A673 (cell line): ENCODE measurements at places on chromosomes 3 and 15. TPM values are rescaled to one million over a fixed set of nuclear protein-coding genes. Genes with fewer than 3 reads are reported as not detected.

- no peak overlapping the region for H3K4me3 ChIP-seq
- no peak for DNase-seq
- H3K27me3 ChIP-seq = no peaks in the 10 kb centered on the region
- H3K27ac ChIP-seq = no peak overlapping the region
- H3K4me1 ChIP-seq = peaks cover 35% of the 10 kb centered on the region
Measured at GRCh38 chr3:37129871-37130270, 44.5 kb downstream of the LRRFIP2 start.

LRRC31 gene
- not detected in 2 replicates for total RNA-seq

THRB gene
- total RNA-seq = 0.11 and 0.22 TPM in 2 replicates

- H3K4me3 ChIP-seq = peak within 1 kb of the TSS; percentile 37
- H3K36me3 ChIP-seq = no peaks in the 10 kb centered on the region
- H3K27me3 ChIP-seq = no peaks in the 10 kb centered on the region
- H3K4me1 ChIP-seq = peaks cover 20% of the 10 kb centered on the region
- H3K27ac ChIP-seq = peak within 1 kb of the TSS; percentile 70
Measured at GRCh38 chr3:185552358-185552877, at the start of gene LIPH. Gene LIPH, minus strand, starts transcription at chr3:185552588. Its CDS starts 117 bp downstream, at chr3:185552471.

GRCh38 chr15:89034305-89034704 is 54.0 kb upstream of the ABHD2 start:
- H3K4me3 ChIP-seq = no peak overlapping the region
- no peaks in the 10 kb centered on the region for H3K4me1 ChIP-seq
- DNase-seq = peak; percentile 9
- peaks cover 21% of the 10 kb centered on the region for H3K27me3 ChIP-seq
- H3K27ac ChIP-seq = no peak overlapping the region

DNA sequence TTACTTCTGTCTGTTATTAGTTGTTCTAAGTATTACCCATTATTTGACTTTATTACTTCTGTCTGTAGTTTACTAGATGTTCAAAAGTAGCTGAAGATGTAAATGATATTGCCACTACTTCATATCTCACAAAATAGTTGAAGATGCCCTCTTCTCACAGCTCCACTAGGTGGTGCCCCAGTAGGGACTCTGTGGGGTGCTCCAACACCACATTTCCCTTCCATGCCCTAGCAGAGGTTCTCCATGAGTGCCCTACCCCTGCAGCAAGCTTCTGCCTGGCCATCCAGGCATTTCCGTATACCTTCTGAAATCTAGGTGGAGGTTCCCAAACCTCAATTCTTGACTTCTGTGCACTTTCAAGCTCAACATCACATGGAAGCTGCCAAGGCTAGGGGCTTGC is 80.8 kb downstream of the KCNH8 start:
- no peaks in the 10 kb centered on the region for H3K36me3 ChIP-seq
- H3K27me3 ChIP-seq = no peaks in the 10 kb centered on the region
- H3K4me3 ChIP-seq = no peak overlapping the region
- DNase-seq = no peak

GRCh38 chr3:168094877-168095610 is 680 bp downstream of the GOLIM4 start:
- peak overlapping the region; percentile 79 for H3K4me3 ChIP-seq
- H3K27me3 ChIP-seq = no peaks in the 10 kb centered on the region
- no peaks in the 10 kb centered on the region for H3K4me1 ChIP-seq

GRCh38 chr15:35689266-35689665 is 143.3 kb upstream of the DPH6 start:
- no peaks in the 10 kb centered on the region for H3K36me3 ChIP-seq
- no peak for DNase-seq
- H3K27ac ChIP-seq = no peak overlapping the region
- no peaks in the 10 kb centered on the region for H3K4me1 ChIP-seq
- H3K4me3 ChIP-seq = no peak overlapping the region
- no peaks in the 10 kb centered on the region for H3K27me3 ChIP-seq

- no peaks in the 10 kb centered on the region for H3K36me3 ChIP-seq
- peaks cover 2% of the 10 kb centered on the region for H3K4me1 ChIP-seq
- no peaks in the 10 kb centered on the region for H3K27me3 ChIP-seq
- no peak overlapping the region for H3K4me3 ChIP-seq
- H3K27ac ChIP-seq = no peak overlapping the region
- DNase-seq = no peak
Measured at GRCh38 chr3:124483915-124484470, 246.3 kb upstream of the UMPS start.

GRCh38 chr3:36792342-36792741 is 28.0 kb upstream of the DCLK3 start:
- H3K4me1 ChIP-seq = no peaks in the 10 kb centered on the region
- H3K27me3 ChIP-seq = no peaks in the 10 kb centered on the region
- peak; percentile 62 for DNase-seq

GRCh38 chr15:81111510-81112470 is 22.3 kb upstream of the CFAP161 start:
- H3K27me3 ChIP-seq = peaks cover 17% of the 10 kb centered on the region
- H3K27ac ChIP-seq = no peak overlapping the region
- DNase-seq = no peak

SEC62 gene
- total RNA-seq = 80.9 and 83.9 TPM in 2 replicates

GRCh38 chr3:141425523-141426233 is 57.4 kb downstream of the ZBTB38 start:
- no peaks in the 10 kb centered on the region for H3K36me3 ChIP-seq
- H3K4me3 ChIP-seq = no peak overlapping the region
- no peaks in the 10 kb centered on the region for H3K4me1 ChIP-seq
- DNase-seq = no peak

GRCh38 chr15:75349851-75350588 is 3.2 kb downstream of the NEIL1 start:
- no peak for DNase-seq
- H3K4me3 ChIP-seq = no peak overlapping the region
- H3K27ac ChIP-seq = no peak overlapping the region
- no peaks in the 10 kb centered on the region for H3K27me3 ChIP-seq
- H3K36me3 ChIP-seq = no peaks in the 10 kb centered on the region
- H3K4me1 ChIP-seq = peaks cover 6% of the 10 kb centered on the region

DNA sequence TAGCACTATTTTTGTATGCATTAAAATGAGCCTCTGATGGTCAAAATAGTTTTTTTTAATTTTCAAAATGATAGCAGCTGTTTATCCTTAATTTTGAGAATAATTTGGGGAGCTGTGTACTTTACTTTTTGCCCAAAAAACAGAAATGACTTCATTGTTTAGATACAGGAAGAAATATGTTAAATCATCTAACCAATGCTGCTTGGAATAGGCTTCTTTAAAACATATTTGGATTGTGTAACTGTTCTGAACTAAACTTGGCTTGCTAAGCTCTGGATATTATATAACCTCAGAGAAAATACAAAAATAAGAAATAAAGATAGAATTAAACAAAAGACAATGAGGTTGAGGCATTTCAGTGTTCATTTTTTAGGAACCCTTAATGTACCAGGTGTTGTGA is 119.3 kb downstream of the SERPINI1 start:
- H3K36me3 ChIP-seq = no peaks in the 10 kb centered on the region
- no peak for DNase-seq
- H3K4me1 ChIP-seq = no peaks in the 10 kb centered on the region

LRTM1 gene
- not detected in 2 replicates for total RNA-seq

DNA sequence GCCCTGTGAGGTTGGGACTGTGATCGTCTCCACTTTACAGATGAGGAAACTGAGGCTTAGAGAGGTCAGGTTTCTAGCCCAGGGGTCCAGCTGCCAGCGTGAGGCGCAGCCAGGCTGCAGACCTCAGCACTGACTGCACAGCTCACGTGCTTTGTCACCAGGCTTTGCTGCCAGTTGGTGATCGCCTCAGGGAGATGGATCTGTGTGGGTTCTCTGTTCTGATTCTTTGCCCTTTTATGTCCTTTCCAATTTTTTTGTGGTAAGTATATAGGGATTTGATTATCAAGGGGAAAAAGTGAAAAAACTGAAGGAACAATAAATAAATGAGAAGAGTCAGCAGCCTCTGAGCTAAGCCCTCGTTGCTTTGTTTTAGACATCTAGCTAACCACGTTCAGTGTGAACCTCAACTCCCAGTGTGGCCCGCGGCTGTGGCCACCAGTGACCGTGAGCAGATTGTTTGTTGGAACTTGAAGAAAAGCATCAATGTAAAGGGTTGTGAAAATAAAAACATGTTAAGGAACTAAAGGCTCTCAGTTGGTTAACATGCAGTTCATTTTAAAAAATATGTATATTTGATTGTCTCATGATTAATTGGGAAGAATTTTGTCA is 117.6 kb downstream of the PDE8A start:
- H3K4me1 ChIP-seq = no peaks in the 10 kb centered on the region
- H3K27me3 ChIP-seq = no peaks in the 10 kb centered on the region
- H3K36me3 ChIP-seq = peaks cover 27% of the 10 kb centered on the region
- no peak for DNase-seq
